Activated CD8-positive, alpha-beta T cell treated with anti-CD3 and anti-CD28 coated beads for 36 hours (primary cell): ENCODE measurements at places on chromosomes 4 and X. TPM values are rescaled to one million over a fixed set of nuclear protein-coding genes. Genes with fewer than 3 reads are reported as not detected.
A peak's percentile ranks its signal among the peaks of the same experiment; 100 is the strongest.

GRCh38 chr4:17763416-17763815 lies 18.0 kb downstream of the FAM184B start:
- DNase-seq: no peak
- H3K4me1 ChIP-seq: peaks cover 9% of the 10 kb centered on the region
- no peaks in the 10 kb centered on the region for H3K36me3 ChIP-seq
- H3K27me3 ChIP-seq: no peaks in the 10 kb centered on the region
- no peak overlapping the region for H3K4me3 ChIP-seq

GRCh38 chrX:72052415-72053090 lies 79.2 kb downstream of the RTL5 start:
- H3K4me3 ChIP-seq: no peak overlapping the region
- H3K36me3 ChIP-seq: no peaks in the 10 kb centered on the region
- peaks cover 1% of the 10 kb centered on the region for H3K27me3 ChIP-seq
- H3K4me1 ChIP-seq: no peaks in the 10 kb centered on the region

GRCh38 chr4:155408796-155409195 lies 32.0 kb upstream of the MAP9 start:
- H3K36me3 ChIP-seq: no peaks in the 10 kb centered on the region
- no peaks in the 10 kb centered on the region for H3K4me1 ChIP-seq

- no peaks in the 10 kb centered on the region for H3K27me3 ChIP-seq
- no peak overlapping the region for H3K4me3 ChIP-seq
- no peaks in the 10 kb centered on the region for H3K36me3 ChIP-seq
- DNase-seq: no peak
- no peaks in the 10 kb centered on the region for H3K4me1 ChIP-seq
Measured at GRCh38 chrX:108217876-108218275, 126.3 kb downstream of the ATG4A start.

DNA sequence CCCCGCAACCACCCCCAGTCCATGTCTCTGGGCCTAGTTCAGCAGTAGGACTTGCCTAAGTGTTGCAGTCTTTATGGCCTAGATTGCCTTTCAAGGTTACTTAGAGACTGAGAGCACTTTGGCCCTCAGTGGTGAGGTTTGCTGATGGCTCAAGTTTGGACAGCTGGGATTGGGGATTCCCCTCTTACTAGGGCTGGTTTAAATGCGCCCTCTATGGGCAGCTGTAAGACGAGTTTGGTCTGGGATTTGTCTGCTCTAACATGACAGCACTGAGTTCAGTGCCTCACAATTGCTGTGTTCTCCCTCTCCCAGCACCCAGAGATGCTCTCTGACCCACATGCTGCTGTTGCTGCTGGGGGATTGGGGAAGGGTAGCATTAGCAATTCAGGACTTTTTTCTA lies 23.1 kb downstream of the DACH2 start:
- no peak overlapping the region for H3K4me3 ChIP-seq
- peaks cover 1% of the 10 kb centered on the region for H3K27me3 ChIP-seq
- H3K36me3 ChIP-seq: no peaks in the 10 kb centered on the region
- H3K4me1 ChIP-seq: no peaks in the 10 kb centered on the region
- no peak for DNase-seq

GRCh38 chr4:82223715-82224114 lies 150.1 kb downstream of the HNRNPD start:
- peak; percentile 39 for DNase-seq
- peaks cover 7% of the 10 kb centered on the region for H3K4me1 ChIP-seq
- peaks cover 4% of the 10 kb centered on the region for H3K27me3 ChIP-seq
- no peak overlapping the region for H3K4me3 ChIP-seq
- no peaks in the 10 kb centered on the region for H3K36me3 ChIP-seq
- peak overlapping the region; percentile 0 for H3K27ac ChIP-seq

GRCh38 chrX:101677028-101677427 lies 17.4 kb upstream of the ARMCX2 start:
- H3K27ac ChIP-seq: no peak overlapping the region
- no peak for DNase-seq
- H3K27me3 ChIP-seq: peaks cover 14% of the 10 kb centered on the region
- no peaks in the 10 kb centered on the region for H3K4me1 ChIP-seq
- H3K36me3 ChIP-seq: no peaks in the 10 kb centered on the region

- H3K27ac ChIP-seq: no peak overlapping the region
- H3K27me3 ChIP-seq: no peaks in the 10 kb centered on the region
- H3K4me1 ChIP-seq: no peaks in the 10 kb centered on the region
- no peak overlapping the region for H3K4me3 ChIP-seq
- no peak for DNase-seq
- no peaks in the 10 kb centered on the region for H3K36me3 ChIP-seq
Measured at GRCh38 chr4:66956426-66956825, 588.9 kb downstream of the CENPC start.

DNA sequence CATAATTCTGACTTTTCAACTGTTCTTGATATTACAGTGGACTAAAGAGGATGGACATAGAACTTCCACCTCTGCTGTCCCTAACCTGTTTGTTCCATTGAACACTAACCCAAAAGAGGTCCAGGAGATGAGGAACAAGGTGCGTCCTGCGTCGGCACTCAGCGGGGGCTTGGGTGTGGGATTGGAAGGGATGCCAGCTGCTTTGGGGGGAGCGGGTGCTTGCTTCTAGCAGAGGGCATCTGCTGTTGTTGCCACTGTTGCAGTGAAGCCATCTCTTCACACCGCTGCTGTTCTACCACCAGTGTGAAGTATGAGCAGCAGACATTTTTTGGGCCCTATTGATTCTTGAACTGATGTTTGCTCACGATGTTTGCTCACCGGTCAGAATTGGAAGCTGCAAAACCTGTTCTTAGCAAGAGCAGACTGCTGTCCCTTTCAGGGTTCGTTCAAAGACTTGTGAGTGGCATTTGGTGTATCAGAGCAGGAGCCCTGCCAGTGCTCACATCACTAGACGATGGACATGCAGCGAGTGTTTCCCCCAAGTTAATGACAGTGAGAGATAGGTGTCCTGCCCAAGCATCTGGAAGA lies 55.4 kb downstream of the NOP14 start:
- peak overlapping the region; percentile 20 for H3K27ac ChIP-seq
- peaks cover 49% of the 10 kb centered on the region for H3K36me3 ChIP-seq
- H3K27me3 ChIP-seq: no peaks in the 10 kb centered on the region
- DNase-seq: no peak

- H3K27ac ChIP-seq: peak overlapping the region; percentile 58
- peaks cover 4% of the 10 kb centered on the region for H3K36me3 ChIP-seq
- H3K4me3 ChIP-seq: peak overlapping the region; percentile 0
- DNase-seq: peak; percentile 57
Measured at GRCh38 chr4:98510757-98511517, 147.5 kb downstream of the TSPAN5 start.

DNA sequence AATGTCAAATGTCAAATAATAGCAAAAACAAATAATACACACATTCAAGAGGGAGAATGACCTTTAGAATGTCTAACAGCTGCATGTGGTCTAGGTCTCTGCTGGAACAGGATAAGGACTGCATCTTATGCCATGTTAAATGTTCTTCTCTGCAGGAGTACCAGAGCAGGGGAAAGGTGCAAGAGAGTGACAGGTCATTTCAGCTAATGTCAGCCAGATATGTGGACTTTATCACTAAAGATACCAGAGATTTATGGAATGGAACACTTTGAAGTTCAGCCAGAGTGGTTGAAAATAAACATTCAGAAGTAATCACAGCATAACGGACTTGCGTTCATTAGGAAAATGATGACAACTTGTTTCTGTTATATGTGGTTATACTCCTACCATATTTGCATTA lies 24.3 kb downstream of the GRID2 start:
- no peaks in the 10 kb centered on the region for H3K4me1 ChIP-seq
- no peaks in the 10 kb centered on the region for H3K27me3 ChIP-seq
- no peak overlapping the region for H3K27ac ChIP-seq
- no peak for DNase-seq

- H3K4me3 ChIP-seq: no peak overlapping the region
- H3K36me3 ChIP-seq: no peaks in the 10 kb centered on the region
- DNase-seq: peak; percentile 9
- H3K4me1 ChIP-seq: no peaks in the 10 kb centered on the region
Measured at GRCh38 chr4:89640620-89641366, 196.2 kb downstream of the SNCA start.

- no peak for DNase-seq
- H3K36me3 ChIP-seq: no peaks in the 10 kb centered on the region
- H3K27ac ChIP-seq: no peak overlapping the region
Measured at GRCh38 chrX:105263801-105264200, 43.3 kb upstream of the TEX13A start.

DNA sequence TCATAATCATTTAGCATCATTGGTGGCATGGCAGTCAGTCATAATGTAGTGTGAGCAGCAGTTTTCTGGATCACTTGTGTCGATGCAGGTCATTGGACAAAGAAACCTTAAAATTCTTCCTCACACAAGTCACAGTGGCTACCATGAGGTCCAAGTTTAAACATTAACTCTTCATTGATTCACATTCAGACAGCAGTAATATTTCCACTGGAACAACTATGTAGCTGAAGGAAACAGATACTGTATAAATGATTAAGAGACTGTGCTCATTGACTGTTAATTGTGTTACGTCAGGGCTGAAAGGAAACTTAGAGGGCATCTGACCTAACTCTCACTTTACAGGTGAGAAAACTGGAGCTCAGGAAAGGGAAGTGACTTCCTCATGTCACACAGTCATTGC lies 261.8 kb downstream of the KLHL13 start:
- H3K27me3 ChIP-seq: no peaks in the 10 kb centered on the region
- no peaks in the 10 kb centered on the region for H3K4me1 ChIP-seq
- no peaks in the 10 kb centered on the region for H3K36me3 ChIP-seq
- H3K27ac ChIP-seq: no peak overlapping the region
- no peak overlapping the region for H3K4me3 ChIP-seq
- no peak for DNase-seq

DNA sequence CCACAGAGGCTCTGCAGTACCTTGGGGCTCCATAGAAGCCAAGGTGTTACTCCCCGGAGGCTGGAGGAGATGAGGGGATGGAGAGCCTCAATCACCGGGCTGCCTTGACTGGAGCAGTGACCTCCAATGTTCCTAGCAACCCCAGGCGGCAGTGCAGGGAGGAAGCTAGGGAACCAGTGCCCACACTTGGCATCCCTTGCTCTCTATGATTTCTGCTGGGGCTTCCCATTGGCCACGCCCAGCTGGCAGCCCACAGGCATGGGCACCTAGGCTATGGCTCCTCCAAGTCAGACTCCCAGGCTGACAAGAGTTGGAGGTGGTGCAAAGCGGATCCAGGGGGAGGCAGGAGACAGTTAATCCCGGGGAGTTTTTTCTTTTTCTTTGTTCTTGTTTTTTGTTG lies 229.7 kb downstream of the EVC2 start:
- H3K36me3 ChIP-seq: no peaks in the 10 kb centered on the region
- H3K27me3 ChIP-seq: no peaks in the 10 kb centered on the region
- H3K27ac ChIP-seq: no peak overlapping the region
- no peak overlapping the region for H3K4me3 ChIP-seq
- no peaks in the 10 kb centered on the region for H3K4me1 ChIP-seq

DNA sequence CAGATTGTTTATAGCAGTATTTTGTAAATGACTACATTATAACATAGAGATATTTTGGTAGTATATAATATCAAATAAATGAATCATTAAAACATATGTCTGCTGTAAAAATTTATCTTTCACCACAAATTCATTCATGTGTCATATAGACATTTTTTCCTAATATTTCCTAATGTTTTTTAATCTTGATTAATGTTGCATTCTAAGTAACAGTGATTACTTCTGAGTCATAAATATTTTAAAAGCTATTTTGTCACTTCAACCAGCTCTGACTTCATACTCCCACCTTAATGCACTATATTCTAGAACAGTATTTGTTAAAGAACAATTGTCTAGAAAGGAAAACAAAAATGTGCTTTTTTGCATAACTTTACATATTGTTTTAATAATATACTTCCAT lies 904.6 kb downstream of the CCSER1 start:
- no peaks in the 10 kb centered on the region for H3K4me1 ChIP-seq
- H3K36me3 ChIP-seq: no peaks in the 10 kb centered on the region
- no peak overlapping the region for H3K27ac ChIP-seq
- no peak for DNase-seq
- H3K4me3 ChIP-seq: no peak overlapping the region

- H3K36me3 ChIP-seq: no peaks in the 10 kb centered on the region
- no peaks in the 10 kb centered on the region for H3K4me1 ChIP-seq
- peaks cover 4% of the 10 kb centered on the region for H3K27me3 ChIP-seq
Measured at GRCh38 chrX:8811611-8812010, 10.4 kb upstream of the FAM9A start.

DNA sequence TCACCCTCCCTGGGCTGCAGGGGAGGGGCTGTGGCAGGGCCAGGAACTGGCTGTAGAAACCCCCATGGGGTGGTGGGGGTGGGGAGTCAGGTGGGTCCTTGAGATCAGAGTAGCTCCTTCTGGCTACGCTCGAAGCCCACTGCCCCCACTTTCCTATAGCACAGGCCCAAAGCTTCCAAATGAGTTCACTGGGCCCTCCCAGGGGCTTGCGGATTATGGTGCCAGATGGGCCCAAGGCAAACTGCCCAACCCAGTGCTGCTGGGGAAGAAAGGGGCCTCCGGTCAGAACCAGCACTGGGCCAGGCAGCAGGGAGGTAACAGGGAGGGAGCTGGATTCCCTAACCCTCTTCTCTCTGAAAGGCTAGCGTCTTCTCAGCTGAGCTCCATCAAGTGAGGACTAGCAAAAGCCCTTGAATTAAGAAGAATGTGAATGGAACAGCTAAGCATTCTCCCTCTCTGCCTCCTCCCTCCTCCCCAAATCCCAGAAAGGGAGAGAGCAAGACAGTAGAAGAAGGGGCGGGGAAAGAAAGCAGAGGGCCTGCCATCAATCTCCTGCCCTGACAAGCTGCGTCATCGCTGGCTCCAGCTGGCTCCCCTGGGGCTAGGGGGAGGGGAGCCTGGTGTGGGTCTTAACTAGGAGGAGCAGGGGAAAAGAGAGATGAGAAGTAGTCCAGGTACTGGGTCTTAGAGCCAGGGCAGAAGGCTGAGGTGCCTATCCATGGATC lies 34.7 kb downstream of the FRMPD3 start:
- no peaks in the 10 kb centered on the region for H3K4me1 ChIP-seq
- H3K27me3 ChIP-seq: no peaks in the 10 kb centered on the region
- no peaks in the 10 kb centered on the region for H3K36me3 ChIP-seq
- H3K27ac ChIP-seq: no peak overlapping the region
- H3K4me3 ChIP-seq: no peak overlapping the region

- no peaks in the 10 kb centered on the region for H3K4me1 ChIP-seq
- H3K27ac ChIP-seq: no peak overlapping the region
- DNase-seq: no peak
- H3K27me3 ChIP-seq: no peaks in the 10 kb centered on the region
Measured at GRCh38 chrX:80388206-80388605, 32.0 kb upstream of the TENT5D start.

- H3K27me3 ChIP-seq: peaks cover 6% of the 10 kb centered on the region
- no peak overlapping the region for H3K27ac ChIP-seq
- H3K36me3 ChIP-seq: no peaks in the 10 kb centered on the region
Measured at GRCh38 chr4:86556791-86557415, 37.2 kb upstream of the PTPN13 start.

DNA sequence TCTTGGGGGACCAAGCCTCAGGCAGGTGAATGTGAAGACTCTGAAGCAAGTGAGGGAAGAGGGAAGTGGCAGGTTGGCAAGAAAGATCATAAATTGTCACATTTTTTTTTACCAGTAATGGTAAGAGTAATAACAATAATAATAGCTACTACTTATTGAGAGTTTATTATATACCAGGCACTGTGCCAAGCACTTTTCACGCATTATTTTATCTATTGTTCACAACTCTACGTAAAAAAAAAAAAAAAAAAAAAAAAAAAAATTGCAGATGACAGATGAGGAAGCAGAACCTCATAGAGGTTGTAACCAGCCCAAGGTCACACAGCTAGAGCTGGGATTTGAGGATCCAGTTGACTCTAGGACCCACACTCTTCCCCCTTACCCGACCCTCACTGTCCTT lies 40.9 kb downstream of the TSC22D3 start:
- no peak for DNase-seq
- peaks cover 16% of the 10 kb centered on the region for H3K4me1 ChIP-seq
- no peak overlapping the region for H3K4me3 ChIP-seq
- no peak overlapping the region for H3K27ac ChIP-seq
- H3K27me3 ChIP-seq: no peaks in the 10 kb centered on the region

Gene PNCK
- 0.70 TPM for total RNA-seq

Gene TMA16
- 53.5 TPM for total RNA-seq

Gene BST1
- total RNA-seq: 0.20 TPM

Gene SMIM31
- not detected for total RNA-seq

Gene SAGE1
- total RNA-seq: not detected

Gene ENOX2
- 9.6 TPM for total RNA-seq
